ENCODE measurements at places on chromosomes 7 and 10. TPM values are rescaled to one million over a fixed set of nuclear protein-coding genes. Genes with fewer than 3 reads are reported as not detected.

GRCh38 chr7:16660702-16661464 lies 14.9 kb downstream of the BZW2 start:
- H3K36me3 ChIP-seq, result peaks cover 21% of the 10 kb centered on the region
- H3K27ac ChIP-seq, result no peak overlapping the region
- no peaks in the 10 kb centered on the region for H3K27me3 ChIP-seq
- H3K4me1 ChIP-seq, result peaks cover 17% of the 10 kb centered on the region

- no peaks in the 10 kb centered on the region for H3K27me3 ChIP-seq
- H3K36me3 ChIP-seq, result no peaks in the 10 kb centered on the region
- no peak overlapping the region for H3K4me3 ChIP-seq
- H3K27ac ChIP-seq, result no peak overlapping the region
These were observed 93.4 kb downstream of the POU6F2 start for GRCh38 chr7:39071116-39071515.

The RARRES2 gene
- total RNA-seq, result not detected

The IFIT2 gene
- total RNA-seq, result 9.9 TPM

The CYP2C19 gene
- total RNA-seq, result not detected

The SMIM30 gene
- total RNA-seq, result 15.5 TPM
